ENCODE measurements at places on chromosomes 3 and 15.

DNA sequence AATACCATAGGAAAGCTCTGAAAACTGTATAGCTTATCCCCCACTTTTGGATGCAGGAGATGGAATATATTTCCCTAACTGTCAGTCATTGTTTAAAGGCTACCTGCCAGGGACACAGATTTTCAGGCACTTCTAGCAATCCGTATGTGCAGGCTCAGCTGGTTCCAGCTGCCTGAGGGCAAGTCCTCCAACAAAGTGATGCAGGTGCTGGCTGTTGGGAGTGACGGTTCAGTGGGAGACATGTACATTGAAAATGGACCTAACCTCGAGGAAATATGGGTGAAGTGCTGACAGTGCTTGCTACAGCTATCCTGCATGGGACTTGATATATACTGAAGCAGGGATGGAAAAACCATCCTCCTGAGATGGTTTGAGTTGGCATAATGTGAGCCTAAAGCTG is 153.1 kb upstream of the GAP43 start:
- DNase-seq = no peak

DNA sequence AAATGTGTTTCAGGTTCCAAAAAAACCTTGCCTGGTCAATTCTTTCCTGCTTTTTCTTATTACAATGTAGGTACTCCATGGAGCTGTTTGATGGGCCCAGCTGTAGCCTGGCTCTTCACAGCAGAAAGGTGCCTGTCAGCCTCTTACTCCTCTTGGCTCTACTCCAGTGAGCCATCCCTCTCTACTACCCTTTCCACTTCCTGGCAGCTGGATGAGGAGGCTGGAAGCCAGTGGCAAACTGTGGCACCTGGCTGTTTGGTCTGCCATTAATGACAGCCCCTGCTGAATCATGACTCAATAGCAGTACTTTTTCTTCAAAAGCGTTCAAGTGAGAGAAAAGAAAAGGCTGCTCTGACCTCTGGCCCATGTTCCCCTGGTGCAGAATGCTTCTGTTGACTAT is 618.1 kb downstream of the PYDC2 start:
- DNase-seq = no peak

- no peak for DNase-seq
These were observed 174.2 kb upstream of the STT3B start for GRCh38 chr3:31358473-31359070.

GRCh38 chr15:78932258-78932808 is 12.5 kb downstream of the CTSH start:
- DNase-seq = no peak

DNA sequence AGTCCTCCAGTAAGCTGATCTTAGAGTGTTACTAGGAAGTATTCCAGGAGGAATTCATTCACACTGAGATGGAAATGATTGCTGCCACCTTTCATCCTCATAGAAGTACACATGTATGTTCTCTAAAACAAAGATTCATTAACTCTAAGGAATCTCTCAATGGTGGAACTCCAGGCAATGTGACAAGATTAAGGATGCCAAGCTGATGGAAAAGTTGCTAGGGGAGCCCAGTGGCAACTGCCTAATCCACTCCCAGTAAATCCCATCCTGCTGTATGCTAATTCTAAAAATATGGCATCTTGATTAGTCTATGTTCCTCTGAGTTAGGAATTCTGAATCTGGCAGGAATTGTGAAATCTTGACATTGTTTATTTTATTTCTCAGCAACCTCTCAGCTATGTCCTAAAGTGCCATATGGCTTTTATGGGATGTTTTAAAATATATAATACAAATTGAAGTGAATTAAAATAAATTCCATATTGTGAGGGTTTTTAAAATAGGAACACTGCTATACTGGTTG is 210.0 kb upstream of the TRIM42 start:
- DNase-seq = no peak

- DNase-seq = no peak
These were observed 255.1 kb downstream of the EPHA3 start for GRCh38 chr3:89362496-89362895.

GRCh38 chr15:65100442-65100841 is 14.6 kb downstream of the UBAP1L start:
- no peak for DNase-seq

DNA sequence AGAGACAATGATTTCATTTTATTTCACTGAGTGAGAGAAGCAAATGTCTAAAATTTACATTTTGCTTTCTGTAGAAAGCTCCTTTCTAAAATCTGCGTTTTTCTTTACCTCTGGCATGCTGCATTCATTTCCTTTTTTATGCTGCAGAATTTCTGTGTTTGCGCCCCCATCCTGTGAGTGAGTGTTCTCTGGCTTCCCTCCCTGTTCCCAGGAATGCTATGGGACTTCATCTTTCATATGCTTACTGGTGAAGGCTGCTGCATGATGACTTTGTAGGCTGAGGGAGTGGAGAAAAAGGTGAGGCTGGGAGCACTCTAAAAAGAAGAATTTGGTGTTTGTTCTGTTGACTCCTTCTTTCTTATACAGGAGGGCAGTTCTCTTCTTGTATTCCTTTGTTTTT is 7.7 kb upstream of the TMC3 start:
- no peak for DNase-seq

DNA sequence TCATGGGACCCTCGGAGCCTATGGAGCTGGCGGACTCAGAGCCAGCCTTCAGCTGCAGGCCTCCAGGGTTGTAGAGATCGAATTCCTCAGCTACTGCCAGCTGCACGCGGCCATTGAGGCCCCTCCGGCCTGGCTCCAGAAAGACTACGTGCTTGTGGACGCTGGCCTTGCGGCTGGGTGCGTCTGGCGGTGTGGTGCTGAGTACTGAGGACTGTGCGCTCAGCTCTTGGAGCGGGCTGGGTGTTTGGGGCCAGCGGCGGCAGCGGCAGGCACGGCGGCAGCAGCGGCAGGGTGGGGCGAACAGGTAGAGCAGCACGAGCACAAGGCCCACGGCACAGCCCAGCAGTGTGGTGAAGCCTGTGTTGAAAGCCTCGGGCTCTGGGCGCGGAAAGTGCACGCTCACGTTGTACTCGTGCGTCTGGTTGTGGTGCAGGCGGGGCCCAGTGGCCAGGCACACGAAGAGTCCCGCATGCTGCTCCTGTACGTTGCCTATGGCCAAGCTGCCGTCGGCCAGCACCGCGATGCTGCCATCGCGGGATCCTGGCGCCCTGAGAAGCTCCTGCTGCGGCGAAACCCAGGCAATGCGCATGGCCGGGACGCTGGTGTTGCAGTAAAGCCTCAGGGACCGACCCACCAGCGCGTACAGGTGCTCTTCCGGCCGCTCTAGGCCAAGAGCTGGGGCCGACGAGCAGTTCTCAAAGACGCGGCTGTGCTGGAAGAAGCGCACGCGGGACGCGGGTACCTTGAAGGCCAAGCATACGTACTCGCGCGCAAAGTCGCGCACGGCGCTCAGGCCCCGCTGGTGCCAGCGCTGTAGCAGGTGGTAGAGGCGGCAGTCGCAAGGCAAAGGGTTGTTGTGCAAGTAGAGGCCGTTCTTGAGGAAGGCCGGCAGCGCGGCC is 1.3 kb downstream of the AMIGO3 start:
- DNase-seq = no peak

GRCh38 chr3:127328421-127328820 is 40.6 kb upstream of the PRR20G start:
- DNase-seq = no peak

DNA sequence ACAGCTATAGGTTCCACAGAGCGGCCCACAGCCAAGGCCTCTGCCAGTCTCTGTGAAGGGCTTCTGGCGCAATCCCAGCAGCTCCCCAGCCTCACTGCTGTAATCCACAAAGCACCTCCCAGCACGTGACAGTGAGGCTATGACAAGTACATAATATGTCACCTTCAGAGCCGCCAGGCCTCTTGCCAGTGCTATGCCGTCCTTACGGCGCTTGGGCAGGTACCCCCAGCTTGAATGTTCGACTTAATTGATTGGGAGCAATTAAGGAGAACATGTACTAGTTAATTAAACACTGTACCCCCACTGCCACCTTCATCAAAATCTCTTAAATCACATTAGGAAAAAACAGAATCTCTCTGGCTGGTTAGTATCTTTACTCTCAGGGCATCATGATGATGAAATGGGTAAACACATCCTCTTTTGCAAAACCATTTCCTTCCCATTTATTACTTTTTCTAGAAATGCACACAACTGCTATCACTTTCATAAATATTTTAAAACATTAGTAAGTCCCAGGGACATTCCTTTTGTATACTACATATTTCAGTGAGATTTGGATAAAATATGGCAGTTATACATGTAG is 169.9 kb downstream of the XXYLT1 start:
- no peak for DNase-seq

DNA sequence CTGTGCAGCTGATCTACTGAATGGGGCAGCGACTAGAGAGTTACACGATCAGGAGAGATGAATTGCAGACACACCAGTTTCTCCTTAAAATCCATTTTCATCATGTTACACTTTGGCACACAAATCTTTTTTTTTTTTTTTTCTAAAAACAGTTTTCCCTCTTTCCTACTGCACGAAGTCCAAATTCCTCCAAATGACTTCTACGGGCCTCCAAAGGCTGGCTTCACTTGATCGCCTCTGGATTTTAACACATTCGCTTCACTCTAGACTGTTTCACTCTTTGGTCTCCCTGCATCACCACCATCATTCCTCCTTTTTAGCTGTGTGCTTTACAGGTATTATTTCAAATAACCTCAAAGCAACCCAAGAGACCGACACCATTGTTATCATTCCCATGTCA is 268.6 kb downstream of the RORA start:
- DNase-seq = no peak

DNA sequence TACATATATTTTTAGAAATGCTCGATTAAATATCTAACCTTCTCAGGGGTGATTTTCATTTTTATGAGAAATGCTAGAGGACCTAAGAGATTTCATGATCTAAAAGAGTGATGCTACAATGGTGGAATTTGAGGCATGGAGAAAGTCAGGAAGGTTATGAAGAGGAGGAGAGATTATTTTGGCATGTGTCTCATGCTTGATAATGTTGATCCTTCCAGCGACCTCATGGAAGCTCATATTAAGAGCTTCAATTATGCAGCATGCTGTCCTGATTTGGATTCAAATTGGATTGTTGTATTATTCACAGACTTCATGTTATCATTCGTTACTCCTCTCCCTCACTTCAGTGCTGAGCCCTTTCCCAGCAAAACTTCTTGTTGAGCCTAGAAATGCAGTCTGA is 112.5 kb downstream of the RAP2B start:
- DNase-seq = no peak

- DNase-seq = no peak
These were observed 299.2 kb downstream of the CNTN3 start for GRCh38 chr3:74315291-74315690.

DNA sequence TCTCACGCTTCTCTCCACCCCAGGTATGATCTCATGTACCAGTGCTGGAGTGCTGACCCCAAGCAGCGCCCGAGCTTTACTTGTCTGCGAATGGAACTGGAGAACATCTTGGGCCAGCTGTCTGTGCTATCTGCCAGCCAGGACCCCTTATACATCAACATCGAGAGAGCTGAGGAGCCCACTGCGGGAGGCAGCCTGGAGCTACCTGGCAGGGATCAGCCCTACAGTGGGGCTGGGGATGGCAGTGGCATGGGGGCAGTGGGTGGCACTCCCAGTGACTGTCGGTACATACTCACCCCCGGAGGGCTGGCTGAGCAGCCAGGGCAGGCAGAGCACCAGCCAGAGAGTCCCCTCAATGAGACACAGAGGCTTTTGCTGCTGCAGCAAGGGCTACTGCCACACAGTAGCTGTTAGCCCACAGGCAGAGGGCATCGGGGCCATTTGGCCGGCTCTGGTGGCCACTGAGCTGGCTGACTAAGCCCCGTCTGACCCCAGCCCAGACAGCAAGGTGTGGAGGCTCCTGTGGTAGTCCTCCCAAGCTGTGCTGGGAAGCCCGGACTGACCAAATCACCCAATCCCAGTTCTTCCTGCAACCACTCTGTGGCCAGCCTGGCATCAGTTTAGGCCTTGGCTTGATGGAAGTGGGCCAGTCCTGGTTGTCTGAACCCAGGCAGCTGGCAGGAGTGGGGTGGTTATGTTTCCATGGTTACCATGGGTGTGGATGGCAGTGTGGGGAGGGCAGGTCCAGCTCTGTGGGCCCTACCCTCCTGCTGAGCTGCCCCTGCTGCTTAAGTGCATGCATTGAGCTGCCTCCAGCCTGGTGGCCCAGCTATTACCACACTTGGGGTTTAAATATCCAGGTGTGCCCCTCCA is 19.1 kb downstream of the TYRO3 start:
- no peak for DNase-seq

GRCh38 chr3:56222866-56223265 is 245.4 kb downstream of the ERC2 start:
- DNase-seq = no peak

- DNase-seq = peak; percentile 63
These were observed at the start of gene FAH for GRCh38 chr15:80152896-80153876. Gene FAH, plus strand, starts transcription at chr15:80152999. Its CDS starts 56 bp downstream, at chr15:80153055.

DNA sequence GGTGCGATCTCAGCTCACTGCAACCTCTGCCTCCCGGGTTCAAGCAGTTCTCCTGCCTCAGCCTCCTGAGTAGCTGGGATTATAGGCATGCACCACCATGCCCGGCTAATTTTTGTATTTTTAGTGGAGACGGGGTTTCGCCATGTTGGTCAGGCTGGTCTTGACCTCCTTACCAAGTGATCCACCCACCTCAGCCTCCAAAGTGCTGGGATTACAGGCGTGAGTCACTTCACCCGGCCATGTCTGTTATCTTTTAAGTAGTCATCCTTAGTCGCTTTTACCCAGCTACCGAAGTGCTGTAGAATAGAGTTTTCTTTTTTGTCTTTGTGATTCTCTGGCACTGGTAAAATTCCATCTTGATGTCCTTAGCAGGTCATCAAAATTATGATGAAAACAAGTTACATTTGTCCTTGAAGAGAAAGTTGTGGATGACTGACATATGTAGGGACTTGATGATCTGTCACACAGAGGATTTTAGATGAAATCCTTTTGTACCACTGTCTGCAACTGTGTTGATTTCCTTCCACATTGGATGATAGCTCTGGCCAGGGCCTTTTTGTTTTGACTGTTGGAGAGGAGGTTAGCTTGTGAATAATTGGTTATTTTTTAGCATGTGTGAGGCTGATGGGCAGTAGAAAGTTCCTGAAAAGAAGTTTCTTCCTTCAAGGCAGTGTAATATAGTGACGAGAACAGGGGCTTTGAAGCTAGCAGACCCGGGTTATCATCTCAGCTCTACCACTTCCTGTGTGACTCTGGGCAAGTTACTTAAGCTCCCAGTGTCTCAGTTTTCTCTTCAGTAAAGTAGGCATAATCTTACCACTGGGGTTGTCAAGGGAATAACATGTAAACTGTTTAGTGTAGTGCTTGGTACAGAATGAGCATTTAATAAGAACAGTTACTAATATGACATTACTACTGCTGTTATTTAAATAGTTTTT is 18.8 kb downstream of the ATG7 start:
- DNase-seq = no peak

DNA sequence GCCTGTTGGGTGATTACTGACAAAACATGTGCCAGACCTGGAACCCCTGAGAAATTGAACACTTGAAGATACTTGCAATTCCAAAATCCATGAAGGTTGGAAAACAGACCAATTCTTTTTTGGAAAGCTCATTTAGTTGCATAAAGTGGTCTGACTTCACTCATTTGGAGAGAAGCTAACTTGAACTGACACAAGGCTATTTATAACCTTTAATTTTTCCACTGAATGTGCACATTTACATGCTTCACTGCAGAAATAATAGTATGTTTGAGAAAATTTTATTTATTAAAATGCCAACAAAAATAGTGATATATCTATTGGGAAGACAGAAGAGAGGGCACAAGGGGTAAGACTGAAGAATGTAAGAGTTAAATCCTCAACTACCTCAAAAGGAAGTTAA is 92.1 kb downstream of the MOBP start:
- DNase-seq = no peak

All from stimulated activated naive CD4-positive, alpha-beta T cell (primary cell).